NCI-H345 (cell line): ENCODE measurements at places on chromosomes 13 and 19.

GRCh38 chr19:49791776-49792445 lies 21.2 kb downstream of the FUZ start:
- DNase-seq = no peak

- no peak for DNase-seq
These were observed 96.9 kb downstream of the NBEA start for GRCh38 chr13:35039012-35039411.

- DNase-seq = no peak
These were observed 65.8 kb upstream of the UQCRFS1 start for GRCh38 chr19:29278716-29279115.

GRCh38 chr19:34145741-34146202 lies 26.5 kb upstream of the LSM14A start:
- DNase-seq = peak; percentile 75

- no peak for DNase-seq
These were observed 26.3 kb upstream of the SIGLEC11 start for GRCh38 chr19:49987159-49987698.

DNA sequence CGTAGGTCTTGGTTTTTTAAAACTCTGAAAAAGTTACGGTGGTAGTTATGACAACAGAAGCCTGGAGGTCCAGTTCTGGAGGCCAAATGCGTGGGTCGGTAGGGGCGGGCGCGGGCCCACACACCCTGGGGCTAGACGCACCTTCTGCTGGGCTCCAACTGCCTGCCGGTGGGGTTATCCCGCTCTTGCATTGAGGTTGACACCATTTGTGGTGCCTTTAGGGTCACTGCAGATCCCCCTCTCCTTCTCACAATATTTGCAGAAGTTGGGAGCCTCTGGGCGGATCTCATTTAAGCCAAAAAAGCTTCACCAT lies 81.6 kb downstream of the CHST8 start:
- no peak for DNase-seq

DNA sequence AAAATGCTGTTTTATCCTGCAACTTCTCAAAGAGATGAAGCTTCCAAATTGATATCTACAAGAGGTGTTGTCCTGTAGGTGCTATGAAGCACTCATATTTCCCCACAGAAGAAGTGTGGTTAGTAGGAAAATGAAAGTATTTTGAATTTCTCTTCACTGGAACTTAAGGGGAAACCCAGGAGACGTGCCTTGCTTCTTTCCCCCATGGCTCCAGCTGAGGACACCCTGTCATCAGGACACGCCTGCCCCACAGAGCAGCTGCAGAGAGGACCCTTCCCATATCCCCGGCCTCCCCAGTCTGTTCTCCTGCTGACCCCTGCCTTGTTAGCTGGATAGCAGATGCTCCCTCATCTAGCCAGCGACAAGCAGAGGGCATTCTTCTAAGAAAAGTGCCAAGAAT lies 371.3 kb downstream of the COG6 start:
- no peak for DNase-seq

GRCh38 chr19:50290011-50290410 lies 39.2 kb downstream of the KCNC3 start:
- no peak for DNase-seq

DNA sequence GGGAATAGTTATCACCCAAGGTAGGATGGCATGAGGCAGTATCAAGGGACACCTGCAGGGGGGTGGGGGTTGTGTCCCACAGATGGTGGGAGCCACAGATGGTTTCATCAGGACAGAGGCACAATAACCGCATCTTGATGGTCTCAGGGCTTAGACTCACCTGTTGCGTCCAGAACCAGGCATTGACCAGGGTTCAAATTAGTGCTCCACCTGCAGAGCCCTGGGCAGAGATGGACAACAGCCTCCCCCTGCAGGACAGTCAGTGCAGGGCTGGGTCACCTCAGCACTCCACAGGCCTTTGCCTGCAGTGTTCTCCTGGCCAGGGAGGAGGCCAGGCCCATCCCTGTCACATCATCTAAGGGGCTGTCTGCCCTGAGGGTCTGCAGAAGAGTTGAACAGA lies 14.5 kb upstream of the CEACAM1 start:
- DNase-seq = no peak

- DNase-seq = no peak
These were observed 15.1 kb downstream of the SMG9 start for GRCh38 chr19:43739439-43740235.

DNA sequence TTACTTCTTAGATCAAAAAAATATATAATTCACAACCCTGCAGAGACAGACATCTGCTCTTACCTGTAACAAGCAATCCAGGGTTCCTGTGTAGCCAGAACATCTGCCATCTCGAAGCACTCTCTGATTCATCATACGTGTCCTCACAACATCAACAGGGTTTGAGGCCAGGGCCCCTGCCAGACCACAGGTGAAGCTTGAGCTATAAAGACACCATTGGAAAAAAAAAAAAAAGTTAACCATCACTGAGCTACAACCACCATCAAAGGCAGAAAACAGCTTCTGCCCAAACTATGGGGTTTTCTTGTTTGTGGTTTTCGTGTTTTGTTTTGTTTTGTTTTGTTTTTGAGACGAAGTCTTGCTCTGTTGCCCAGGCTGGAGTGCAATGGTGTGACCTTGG lies 19.3 kb downstream of the SLC25A30 start:
- no peak for DNase-seq

DNA sequence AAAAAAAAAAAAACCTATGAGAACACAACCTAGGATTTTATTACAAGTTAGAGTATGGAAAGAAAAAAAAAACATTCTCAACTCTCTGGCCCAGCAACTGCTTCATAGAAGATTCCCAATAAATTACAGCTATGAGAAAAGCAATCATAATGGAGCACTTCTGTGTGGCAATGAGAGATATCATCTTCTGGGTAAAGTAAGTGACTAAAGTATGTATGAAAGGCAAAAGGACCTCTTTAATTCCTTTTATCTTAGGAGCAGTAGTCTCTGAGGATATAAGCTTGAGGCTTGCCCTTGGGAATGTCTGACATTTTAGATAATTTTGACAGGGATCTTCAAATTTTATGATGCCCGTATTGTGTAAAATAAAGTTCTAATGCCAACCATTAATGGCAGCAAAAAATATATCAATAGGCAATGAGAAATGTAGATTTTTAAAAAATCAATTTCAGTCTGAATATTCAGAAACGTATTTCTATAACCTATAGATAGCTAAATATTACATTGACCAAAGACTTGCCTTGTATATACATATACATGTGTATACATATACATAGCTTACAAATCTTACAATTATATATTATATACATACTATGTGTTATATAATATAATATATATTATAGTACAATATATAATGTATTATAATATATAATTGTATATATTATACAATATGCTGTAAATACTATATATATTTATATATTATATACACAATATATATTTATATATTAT lies 823.9 kb upstream of the SLITRK1 start:
- no peak for DNase-seq

DNA sequence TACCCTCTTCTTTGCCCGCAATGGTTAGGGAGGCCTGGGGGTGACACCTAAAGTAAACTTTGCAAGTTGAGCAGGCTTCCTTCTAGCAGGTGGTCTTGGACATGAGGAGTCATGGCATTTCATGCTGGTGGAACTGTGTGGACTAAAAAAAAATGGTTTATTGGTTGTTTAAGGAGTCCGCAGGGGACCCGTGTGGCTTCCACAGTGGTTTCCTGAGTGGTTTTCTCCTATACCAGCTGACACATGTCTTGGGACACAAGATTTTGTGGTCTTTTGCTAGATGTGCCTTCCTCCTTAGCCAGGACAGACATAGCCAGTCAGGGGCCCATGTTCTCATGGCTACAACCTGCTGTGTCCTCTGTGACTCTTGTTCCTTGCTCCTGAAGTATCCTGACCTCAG lies 1.5 kb downstream of the ZNF543 start:
- DNase-seq = no peak

- no peak for DNase-seq
These were observed 132.9 kb downstream of the RAP2A start for GRCh38 chr13:97566907-97567306.

- no peak for DNase-seq
These were observed 676 bp upstream of the ZNF574 start for GRCh38 chr19:42075364-42075615.

DNA sequence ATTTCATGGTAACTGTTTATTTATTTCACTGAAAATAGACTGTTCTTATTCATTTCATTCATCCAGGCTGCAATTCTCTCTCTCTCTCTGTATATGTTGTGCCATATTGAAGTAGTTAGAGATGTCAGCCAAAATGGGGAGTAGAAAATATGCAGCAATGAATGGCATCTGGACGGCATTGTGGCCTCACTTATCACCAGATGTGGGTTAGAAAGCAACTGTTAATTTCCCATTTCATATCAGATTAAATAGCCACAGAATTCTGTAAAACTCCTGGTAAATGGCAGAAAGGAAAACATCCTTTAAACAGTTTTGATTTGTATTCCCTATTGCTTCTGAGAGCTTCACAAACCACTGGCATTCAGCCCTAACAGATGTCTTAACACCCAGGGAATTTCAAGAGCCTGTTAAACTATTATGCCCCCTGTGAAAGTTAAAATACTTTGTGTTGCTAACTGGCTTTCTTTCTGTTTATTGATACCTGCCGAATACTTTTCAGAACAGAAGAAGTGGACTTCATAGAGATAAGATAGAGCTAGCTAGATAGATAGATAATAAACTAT lies 1763.3 kb upstream of the MIR17HG start:
- no peak for DNase-seq
